WTC11 (cell line): ENCODE measurements at places on chromosomes 12 and 14.
A peak's percentile ranks its signal among the peaks of the same experiment; 100 is the strongest.

DNA sequence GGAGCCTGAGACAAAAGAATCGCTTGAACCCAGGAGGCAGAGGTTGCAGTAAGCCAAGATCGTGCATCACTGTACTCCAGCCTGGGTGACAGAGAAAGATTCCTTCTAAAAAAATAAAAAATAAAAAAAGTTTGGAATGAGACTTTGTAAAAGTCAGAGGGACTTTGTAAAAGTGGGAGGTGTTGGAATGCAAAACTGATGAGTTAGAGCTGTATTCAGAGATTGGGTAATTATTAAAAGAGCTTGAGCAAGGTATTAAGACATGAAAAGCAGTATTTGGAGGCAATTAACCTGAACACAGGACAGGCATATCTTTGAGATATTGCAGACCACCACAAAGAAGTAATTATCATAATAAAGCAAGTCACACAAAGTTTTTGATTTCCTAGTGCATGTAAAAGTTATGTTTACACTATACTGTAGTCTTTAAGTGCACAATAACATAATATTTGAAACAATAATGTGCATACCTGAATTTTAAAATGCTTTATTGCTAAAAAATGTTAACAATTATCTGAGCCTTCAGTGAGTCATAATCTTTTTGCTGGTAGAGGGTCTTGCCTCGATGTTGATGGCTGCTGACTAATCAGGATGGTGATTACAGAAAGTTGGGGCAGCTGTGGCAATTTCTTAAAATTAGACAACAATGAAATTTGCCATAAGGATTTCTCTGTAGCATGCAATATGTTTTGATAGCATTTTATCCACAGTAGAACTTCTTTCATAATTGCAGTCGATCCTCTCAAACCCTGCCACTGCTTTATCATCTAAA is 33.1 kb downstream of the PHLDA1 start:
- DNase-seq, result no peak

- no peak for DNase-seq
Observed at GRCh38 chr12:52204931-52205505, 13.2 kb upstream of the KRT80 start.

DNA sequence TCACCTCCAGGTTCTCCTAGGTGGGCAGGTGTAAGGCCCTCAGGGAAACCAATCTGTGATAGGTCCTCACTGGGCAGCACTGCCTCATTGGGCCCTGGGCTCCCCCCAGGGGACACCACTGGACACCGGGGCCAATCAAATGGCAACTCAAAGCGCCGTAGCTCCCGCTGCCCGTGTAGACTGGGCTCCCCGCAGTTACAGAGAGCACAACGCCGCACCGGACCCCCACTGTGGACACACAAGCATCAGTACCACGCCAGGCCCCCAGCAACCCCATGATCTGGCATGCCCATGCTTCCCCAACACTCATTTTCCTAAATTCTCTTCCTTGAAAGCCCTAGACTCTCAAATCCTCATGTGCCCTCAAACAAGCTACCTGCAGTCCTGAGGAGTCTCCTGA is 6.1 kb downstream of the KMT2D start:
- DNase-seq, result no peak

DNA sequence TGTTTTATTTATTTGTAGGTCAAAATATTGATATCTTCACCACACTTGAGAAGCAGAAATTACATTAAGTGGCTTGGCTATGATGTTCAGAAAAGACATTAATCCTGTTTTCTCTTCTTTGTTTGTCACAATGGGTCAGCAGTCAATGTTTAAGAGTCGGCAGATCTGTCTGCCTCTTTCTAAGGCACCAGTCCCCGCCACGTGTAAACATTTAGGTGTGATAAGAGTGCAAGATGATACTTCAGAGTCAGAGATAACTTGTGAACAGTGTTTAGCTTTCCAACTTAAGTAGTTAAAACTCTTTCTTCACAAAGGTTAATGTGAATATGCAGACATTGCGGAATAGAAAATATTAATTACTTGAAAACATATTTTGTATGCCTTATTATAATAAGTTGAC is 160.9 kb downstream of the OTOGL start:
- no peak for DNase-seq

- DNase-seq, result peak; percentile 51
Observed at GRCh38 chr14:52951681-52952554, 1.1 kb upstream of the FERMT2 start.

DNA sequence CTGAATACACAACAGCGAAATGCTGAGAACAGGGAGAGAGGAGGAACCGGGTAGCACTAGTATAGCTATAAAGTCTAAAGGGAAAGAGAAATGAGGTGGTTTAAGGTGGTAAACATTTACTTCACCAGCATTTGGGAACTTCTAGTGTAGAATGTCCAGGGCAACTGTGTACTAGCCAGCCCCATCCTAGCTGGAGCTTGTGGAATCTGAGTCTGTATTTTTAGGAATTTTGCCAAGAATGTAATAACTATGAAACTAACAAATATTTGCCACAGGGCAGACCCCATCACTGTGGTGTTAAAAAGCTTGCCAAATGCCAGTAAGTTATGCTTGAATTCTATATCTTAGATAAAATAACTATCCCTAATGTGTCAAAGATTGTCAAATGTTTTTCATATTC is 398.9 kb upstream of the MIS18BP1 start:
- DNase-seq, result no peak

DNA sequence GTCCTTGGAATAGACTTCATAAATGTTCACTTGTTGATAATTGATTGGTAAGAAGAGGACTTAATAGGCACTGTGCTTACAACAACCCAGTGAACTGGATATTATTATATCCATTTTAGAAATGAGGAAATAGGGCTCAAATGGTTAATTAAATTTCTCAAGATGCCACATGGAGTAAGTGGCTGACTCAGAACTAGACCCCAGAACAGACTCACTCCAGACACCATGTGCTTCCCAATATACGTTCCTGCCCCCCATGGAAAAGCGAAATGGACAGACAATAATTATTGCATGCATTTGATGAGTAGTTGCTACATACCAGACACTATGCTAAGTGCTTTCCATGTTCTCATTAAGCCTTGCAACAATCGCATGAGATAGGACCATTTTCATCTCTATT is 895 bp upstream of the ANKS1B start:
- DNase-seq, result no peak

- no peak for DNase-seq
Observed at GRCh38 chr12:80419644-80420043, 24.4 kb upstream of the PTPRQ start.

DNA sequence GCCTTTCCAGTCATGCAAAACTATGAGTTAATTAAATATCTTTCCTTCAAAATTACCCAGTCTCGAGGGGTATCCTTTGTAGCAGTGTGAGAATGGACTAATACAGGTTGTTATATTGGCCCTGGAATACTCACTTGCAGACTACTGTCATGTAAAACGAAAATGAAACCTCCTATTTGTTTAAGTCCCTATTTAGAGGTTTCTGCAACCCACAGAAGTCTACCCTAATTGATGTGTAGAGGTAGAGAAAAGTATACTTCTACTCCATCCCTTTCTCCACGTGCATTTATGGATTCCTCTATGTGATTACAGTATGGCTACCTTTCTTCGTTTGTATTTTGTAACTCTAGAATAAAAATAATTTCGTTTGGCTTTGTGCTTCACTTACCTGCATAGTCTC is 371.1 kb downstream of the FSCB start:
- DNase-seq, result no peak
